ENCODE measurements at places on chromosomes 12 and 14.

DNA sequence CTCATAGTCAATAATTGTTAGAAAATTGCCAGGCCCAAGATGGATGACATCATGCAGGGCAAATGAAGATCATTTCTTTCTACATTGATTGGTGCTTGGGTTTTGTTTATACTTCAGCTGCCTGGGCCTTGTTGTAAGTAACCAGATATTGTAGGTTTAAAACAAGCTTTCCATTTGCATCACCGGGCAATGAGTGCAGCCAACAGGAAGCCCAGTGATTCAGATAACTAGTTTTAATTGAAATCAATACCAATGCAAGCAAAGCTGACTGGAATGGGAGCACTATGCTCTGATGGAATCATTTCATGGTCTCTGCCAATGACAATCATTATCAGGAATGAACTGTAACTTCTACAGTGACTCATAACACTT, 279.3 kb downstream of the DUSP6 start:
- no peak for DNase-seq

DNA sequence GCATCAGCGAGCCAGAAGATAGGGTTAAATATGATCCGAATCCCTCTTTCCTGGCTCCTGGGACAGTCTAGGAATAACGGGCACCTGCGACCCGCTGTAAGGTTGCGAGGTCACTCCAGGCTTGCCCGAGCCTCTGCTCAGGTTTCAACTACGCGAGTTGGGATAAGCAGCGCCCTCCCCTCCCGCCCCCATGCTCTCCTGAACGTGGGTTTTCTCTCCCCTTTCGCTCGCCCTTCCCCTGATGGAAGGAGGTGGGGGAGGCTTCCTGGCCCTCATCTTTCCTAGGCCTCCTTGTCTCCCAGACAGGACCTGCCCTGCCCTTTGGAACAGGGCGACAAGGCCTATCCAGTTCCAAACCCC, 753 bp upstream of the ATP5MC2 start:
- DNase-seq = peak; percentile 32

DNA sequence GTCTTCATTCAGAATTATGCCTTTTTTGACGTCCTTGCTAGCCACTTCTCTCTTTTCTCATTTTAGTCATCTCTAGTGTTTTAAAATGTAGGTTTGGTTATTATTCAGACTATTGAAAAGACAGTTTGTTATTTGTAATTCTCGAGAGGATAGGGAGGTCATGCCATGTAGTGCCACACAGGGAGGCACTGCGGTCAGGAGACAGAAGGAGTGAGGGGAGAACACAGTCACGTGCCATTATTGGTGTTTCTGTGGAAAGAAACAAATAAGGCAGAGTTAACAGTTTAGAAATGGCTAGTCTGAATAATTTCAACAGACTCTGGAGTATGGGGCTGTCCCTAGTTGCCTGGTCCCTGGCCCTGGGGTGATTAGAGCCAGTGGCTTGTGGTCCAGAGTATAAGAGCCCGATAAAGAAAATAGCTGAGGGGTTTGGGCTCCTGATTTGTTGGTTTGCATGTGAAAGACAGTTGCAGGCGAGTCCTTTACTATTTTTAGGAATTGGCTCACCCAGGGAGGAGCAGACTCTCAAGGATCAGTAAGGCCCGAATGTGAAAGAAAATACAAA, 278.1 kb upstream of the SEL1L start:
- no peak for DNase-seq

DNA sequence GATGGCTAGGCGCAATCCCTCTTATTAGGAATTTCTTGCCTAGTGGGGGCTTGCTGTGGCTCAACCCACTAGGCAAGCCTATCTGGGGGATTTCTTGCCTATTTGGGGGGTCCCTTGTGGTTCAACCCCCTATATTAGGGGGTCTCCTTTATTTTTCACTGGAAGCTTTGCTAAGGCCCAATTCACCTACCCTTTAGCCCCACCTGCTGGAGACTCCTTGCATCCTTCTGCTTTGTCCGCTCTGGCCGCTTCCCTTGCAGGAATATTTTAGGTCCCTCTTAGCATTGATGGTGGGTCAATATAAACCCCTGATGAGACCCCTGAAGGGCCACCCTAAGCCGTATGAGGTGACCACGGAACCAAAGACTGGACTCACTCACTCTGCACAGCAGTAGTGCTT, 1552.1 kb downstream of the AACS start:
- peak; percentile 23 for DNase-seq

DNA sequence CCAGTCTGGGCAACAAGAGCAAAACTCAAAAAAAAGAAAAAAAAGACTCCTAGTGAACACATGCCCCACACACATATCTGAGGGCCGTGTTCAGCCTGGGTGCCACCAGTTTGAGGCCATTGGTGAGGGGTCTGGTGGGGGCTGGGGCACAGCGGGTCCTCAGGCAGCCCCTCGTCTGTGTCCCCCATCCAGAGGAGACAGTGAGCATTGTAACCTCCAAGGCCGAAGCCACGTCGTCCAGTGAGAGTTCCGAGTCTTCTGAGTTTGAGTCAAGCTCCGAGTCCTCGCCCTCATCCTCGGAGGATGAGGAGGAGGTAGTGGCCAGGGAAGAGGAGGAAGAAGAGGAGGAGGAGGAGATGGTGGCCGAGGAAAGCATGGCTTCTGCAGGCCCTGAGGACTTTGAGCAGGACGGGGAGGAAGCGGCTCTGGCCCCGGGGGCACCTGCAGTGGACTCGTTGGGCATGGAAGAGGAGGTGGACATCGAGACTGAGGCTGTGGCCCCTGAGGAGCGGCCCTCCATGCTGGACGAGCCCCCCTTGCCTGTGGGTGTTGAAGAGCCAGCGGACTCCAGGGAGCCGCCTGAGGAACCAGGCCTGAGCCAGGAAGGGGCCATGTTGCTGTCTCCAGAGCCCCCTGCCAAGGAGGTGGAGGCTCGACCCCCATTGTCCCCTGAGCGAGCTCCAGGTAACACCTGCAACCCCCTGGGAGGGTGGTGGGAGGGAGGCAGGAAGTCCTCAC, 15.6 kb downstream of the SETD1B start:
- DNase-seq = no peak

GRCh38 chr14:89342049-89342448, 75.0 kb downstream of the FOXN3 start:
- DNase-seq = no peak

DNA sequence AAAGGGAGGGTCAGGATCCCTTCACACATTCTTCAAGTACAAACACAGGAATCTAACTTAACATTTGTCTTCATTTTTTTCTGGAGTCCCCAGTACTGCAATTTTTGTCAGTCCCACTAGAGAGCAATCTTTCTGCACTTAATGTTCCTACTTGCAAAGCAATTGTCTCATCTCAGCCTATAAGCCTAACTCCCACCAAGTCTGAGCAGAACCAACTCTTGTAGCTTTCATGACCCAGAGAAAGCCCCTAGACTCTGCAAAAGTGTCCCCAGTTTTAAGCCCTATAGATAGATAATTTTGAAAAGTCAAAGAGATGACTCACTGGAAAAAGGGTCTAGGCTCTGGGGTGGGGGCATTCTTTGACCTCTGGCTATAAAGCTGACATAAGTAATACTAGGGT, 1.8 kb upstream of the ZBTB39 start:
- no peak for DNase-seq

DNA sequence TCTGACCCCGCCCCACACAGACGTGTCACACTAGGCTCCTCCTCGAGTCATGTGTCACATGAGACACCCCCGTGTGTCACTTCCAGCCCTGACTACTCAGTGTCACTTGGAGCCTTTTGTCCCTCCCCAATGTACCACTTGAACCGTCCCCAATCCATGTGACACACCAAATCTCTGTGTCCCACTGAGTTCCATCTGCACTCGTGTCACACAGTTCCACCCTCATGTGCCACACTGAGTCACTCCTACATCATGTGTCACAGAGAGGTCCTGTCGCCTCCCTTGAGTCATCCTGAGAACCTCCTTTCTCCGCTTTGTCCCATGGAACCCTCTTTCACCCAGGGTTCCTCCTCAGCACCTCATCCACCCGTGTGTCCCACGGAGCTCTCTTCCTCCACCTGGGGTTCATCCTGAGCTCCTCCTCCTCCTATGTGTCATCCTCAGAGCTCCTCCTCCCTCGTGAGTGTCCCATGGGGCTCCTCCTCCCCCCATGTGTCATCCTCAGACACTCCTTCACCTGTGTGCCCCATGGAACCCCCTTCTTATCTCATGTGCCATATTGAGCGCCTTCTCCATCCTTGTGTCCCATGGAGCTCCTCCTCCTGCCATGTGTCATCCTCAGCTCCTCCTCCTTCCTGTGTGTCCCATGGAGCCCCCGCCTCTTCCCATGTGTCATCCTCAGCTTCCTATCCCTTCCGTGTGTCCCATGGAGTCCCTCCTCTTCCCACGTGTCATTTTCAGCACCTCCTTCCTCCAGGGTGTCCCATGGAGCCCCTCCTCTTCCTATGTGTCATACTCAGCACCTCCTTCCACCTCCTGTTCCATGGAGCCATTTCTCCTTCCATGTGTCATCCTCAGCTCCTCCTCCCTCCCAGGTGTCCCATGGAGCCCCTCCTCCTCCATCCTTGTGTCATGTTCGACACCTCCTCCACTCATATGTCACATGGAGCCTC, 32.0 kb downstream of the RTL1 start:
- no peak for DNase-seq

DNA sequence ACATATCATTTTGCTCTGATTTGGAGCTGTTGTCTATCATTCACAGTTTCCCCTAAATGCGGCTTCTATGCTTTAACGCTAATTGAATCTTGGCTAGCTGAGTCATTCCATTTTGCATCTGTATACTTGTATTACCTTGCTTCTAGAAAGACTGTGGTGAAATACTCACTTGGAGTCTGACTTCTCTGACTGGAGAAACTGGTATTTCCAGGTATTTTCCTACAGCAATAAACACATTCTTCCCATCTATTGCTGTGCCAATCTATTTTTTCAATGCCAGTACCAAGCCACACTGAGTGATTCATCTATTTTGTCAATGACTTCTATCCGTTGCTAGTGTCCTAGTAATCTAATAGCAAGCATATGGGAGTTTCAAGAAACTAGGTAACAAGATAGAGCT, 76.0 kb upstream of the ST8SIA1 start:
- DNase-seq = no peak

- no peak for DNase-seq
Observed at GRCh38 chr14:96410119-96410518, 18.2 kb downstream of the AK7 start.

- no peak for DNase-seq
Observed at GRCh38 chr12:16076970-16077522, 165.9 kb downstream of the DERA start.

DNA sequence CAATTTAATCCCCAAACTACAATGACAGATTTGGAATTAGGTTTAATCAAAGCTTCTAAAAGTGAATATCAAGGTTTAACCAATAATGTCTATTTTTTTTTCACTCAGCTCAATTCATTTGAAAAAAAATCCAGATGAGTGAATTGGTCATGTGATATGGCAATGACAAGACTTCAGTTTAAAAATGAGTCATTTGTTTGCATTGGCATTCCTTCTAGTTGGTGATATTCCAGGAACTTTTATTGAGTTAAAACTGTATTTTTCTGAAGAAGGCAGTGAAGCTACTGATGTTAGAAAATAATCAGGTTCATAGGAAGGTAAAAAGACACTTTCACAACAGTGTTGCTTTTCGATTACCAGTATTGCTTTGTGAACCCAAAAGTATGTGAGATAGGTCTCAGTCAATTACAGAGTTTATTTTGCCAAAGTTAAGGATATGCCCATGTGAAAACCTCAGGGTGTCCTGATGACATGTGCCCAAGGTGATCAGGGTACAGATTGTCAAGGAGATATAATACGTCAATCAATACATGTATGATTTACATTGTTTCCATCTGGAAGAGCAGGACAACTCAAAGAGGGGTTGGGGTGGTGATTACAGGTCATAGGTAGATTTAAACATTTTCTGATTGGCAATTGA, 1214.9 kb downstream of the GALC start:
- no peak for DNase-seq

DNA sequence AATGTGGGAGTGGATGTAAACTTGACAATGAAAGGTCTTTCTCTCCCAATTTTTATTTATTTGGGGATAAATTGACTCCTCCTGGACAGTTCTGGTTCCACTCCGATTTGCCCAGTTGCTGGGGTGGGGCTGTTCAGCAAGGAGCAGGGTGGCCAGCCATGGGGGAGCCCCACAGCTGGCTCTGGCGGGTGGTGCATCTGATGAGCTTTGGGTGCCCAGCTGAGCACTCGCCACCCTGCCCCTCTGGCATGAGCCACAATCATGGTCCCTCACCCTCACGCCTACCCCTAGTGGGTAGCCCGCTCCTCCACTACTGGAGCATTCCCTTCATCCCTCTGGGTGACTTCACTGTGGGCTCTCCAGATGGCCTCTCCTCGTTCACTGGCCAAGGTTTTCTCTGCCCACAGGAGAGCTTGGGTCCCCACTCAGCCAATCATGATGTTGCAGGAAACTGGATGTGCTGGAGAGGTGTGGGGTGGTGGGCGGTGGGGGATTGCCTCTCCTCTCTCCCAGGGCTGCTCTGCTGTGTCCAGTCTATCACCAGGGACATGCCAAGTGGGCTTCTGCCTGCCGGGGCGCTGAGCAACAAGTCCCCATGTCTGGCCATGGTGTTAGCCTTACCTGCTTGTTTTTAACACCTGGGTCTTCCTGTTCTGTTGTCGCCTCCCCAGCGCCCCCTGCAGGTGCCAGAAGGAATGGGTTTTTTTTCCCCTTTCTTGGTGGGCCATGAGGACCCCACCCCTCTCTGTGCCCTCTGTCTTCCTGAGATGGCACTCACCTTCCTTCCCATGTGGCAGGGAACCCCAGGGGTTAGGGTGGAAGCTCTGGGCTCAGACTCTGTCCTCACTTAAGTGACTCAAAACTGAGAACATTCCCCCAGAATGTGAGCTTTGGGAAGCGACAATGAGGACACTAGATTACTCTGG, 3.4 kb downstream of the CYP46A1 start:
- DNase-seq = no peak

GRCh38 chr12:103771466-103771865, 69.6 kb downstream of the NT5DC3 start:
- peak; percentile 18 for DNase-seq

GRCh38 chr14:33576014-33576413, 374.9 kb downstream of the EGLN3 start:
- DNase-seq = no peak

DNA sequence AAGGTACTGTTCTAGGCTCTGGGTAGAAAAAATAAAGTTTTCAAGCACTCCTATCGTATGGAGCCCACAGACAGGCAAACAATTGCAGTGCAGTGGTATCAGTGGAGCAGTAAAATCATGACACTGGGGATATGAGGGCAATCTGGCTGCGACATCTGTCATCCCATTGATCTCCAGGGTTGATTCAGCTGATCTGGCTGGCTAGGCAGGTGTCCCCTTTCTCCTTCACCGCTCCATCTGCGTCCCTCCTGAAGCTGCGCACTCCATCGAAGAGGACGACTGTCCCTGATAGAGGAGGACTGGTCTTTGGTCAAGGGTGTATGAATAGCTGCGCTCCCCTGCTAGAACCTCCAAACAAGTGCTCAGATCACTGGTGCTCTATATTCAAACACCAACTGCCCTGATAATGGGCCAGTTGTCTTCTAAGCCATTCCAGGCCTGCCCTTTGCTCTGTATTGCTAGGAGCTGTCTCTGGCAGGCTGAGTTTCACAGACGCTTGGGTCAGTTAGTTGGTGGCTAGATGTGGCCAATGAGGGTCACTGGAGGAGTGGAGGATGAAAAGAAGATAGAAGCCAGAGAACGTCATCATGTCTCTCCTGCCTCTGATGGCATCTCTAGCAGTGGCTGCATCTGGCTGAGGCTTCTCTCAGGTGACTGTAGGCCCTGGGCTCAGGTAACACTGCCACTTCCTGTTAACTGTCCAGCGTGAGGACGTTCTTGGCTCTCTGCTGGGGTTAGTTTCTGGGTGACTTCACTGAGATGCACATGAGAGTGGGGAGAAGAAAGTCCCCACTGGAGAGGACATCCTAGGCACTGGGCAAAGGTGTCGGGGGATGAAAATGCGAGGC, 205.0 kb upstream of the FOXN3 start:
- no peak for DNase-seq

GRCh38 chr14:56094076-56094475, 24.1 kb upstream of the PELI2 start:
- DNase-seq = no peak

Measured in neural crest cell (in vitro differentiated cells).